ENCODE measurements at places on chromosomes 16 and 17. TPM values are rescaled to one million over a fixed set of nuclear protein-coding genes. Genes with fewer than 3 reads are reported as not detected.
A peak's percentile ranks its signal among the peaks of the same experiment; 100 is the strongest.

DNA sequence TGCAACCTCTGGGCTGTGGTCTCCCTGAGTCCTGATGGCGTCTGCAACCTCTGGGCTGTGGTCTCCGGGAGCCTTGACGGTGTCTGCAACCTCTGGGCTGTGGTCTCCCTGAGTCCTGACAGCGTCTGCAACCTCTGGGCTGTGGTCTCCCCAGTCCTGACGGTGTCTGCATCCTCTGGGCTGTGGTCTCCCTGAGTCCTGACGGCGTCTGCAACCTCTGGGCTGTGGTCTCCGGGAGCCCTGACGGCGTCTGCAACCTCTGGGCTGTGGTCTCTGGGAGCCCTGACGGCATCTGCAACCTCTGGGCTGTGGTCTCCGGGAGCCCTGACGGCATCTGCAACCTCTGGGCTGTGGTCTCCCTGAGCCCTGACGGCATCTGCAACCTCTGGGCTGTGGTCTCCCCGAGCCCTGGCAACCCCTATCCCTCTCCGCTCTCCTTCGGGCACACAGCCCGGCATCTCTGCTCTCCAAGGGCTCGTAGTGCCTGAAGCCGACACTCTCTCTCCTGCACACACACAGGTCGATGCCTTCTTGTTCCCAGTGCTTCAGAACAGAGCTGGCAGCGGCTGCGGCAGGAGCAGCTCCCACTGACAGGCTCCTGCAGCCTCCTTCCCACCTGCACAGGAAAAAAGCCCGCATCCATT, 45.6 kb downstream of the METRNL start:
- H3K4me1 ChIP-seq = no peaks in the 10 kb centered on the region
- H3K4me3 ChIP-seq = no peak overlapping the region
- no peaks in the 10 kb centered on the region for H3K36me3 ChIP-seq

DNA sequence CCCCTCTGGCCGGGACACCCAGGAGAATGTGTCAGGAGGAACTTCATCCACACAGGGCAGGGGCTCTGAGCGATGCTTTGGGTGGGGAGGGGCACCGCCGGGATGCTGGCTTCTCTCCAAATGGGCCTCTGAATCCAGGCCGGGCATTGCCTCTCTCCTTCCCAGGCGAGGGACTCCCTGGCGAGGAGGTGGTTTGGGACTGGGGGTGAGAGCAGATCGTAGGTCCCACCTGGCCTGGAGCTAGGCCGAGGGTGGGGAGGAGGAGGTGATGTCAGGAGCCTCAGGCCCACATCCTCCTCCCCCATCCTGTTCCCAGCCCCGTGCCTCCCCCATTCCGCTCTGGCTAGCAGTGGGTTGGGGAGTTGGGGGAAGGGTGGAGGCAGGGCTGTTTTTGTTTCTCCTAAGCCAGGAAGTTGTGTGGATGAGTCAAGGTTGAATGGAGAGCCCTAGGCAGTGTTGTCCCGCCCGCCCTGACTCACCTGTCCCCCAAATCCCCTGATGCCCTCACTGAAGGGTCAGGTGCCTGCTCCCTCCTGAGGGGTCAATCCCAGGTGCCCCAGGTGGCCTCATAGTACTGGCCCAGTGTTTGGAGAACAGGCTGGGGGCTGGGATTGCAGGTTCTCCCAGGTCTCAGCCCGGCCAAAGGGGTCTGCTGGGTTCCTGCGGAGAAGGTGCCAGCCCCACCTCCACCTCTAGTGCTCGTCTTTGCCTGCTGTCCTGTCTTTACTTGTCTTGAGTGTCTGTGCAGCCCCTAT, 2.8 kb downstream of the GRB7 start:
- no peaks in the 10 kb centered on the region for H3K36me3 ChIP-seq
- H3K4me1 ChIP-seq = peaks cover 8% of the 10 kb centered on the region
- no peaks in the 10 kb centered on the region for H3K27me3 ChIP-seq
- peak overlapping the region; percentile 96 for H3K27ac ChIP-seq

Gene HLF
- 34.9 TPM for total RNA-seq

DNA sequence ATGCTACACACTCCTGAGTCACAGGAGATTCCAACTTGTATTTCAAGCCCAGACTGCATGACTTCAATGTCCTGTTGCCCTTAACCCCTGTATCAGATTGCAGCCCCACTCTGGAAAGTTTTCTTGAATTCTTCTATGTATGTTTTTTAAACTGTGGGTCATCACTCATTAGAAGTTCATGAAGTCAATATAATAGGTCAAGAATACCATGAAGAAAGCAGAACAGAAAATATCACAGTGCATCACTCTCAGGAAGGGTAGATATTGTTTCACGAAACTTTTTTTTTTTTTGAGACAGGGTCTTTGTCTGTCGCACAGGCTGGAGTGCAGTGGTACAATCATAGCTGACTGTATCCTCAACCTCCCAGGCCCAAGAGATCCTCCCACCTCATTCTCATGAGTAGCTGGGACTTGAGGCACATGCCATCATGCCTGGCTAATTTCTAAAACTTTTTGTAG, 20.5 kb downstream of the PRKCB start:
- H3K27ac ChIP-seq = no peak overlapping the region
- H3K36me3 ChIP-seq = no peaks in the 10 kb centered on the region
- DNase-seq = no peak
- H3K27me3 ChIP-seq = no peaks in the 10 kb centered on the region

GRCh38 chr17:80883831-80884735, 107.6 kb upstream of the CHMP6 start:
- no peaks in the 10 kb centered on the region for H3K27me3 ChIP-seq
- H3K4me3 ChIP-seq = no peak overlapping the region
- no peak for DNase-seq
- H3K36me3 ChIP-seq = no peaks in the 10 kb centered on the region

GRCh38 chr16:21659124-21659523, 4.6 kb upstream of the OTOA start:
- no peaks in the 10 kb centered on the region for H3K4me1 ChIP-seq
- no peaks in the 10 kb centered on the region for H3K36me3 ChIP-seq
- H3K4me3 ChIP-seq = no peak overlapping the region

- no peak overlapping the region for H3K27ac ChIP-seq
- DNase-seq = no peak
- no peaks in the 10 kb centered on the region for H3K27me3 ChIP-seq
- H3K4me3 ChIP-seq = no peak overlapping the region
Measured at GRCh38 chr17:14311981-14312380, 11.1 kb downstream of the HS3ST3B1 start.

DNA sequence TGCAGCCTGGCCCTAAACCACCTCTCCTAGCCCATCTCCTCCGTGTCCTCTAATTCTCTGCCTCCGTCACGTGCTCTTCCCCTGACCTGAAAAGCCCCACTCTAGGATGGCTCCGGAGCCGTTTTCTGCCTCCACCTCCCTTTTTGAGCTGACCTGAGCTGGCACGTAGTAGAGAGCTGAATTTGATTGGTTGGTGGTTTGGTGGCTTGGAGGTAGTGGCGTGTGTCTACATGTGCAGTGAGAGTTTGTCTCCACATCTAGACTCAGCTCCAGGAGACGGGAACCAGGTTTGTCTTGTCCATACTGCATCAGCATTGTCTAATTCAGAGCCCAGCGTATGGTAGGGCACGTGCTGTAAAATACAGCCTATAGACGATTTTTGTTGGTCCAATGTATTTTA, 3.0 kb downstream of the SBK1 start:
- no peak for DNase-seq
- H3K4me1 ChIP-seq = no peaks in the 10 kb centered on the region
- no peak overlapping the region for H3K27ac ChIP-seq
- H3K36me3 ChIP-seq = no peaks in the 10 kb centered on the region
- no peaks in the 10 kb centered on the region for H3K27me3 ChIP-seq
- no peak overlapping the region for H3K4me3 ChIP-seq

Gene MYH2
- total RNA-seq = 0.23 TPM

DNA sequence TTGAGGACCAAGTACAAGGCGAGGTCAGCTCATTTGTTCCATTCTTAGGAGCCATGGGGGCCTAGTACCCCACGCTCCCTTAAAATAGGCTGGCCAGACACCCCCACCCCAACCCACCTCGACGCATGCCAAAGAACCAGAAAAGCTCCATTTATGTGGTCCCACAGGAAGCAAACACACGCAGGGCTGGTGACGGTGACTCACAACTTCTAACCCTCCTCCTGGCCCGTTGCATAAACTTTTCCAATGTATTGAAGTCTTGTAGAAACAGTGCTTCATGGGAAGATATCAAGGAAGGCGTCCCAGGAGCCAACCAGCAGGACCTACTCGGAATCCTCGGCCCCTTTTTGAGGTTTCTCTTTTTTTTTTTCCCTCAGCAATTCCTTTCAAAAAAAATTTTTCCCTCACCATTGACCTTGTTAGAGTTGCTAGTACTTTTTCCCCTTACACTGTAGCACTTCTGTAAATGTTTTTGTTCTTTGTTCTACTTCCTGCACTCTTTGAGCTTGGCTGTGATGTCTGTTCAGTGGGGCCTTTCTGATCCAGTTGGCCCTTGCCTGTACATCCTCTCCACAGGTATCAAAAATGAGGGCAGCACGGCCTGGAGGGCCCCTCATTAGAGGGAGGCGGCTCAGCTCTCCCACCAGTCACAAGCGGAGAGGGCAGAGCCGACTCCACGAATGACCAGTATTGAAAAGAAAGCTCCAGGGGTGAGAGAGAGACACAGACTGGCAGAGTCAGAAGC, 208.3 kb downstream of the RGS9 start:
- no peaks in the 10 kb centered on the region for H3K36me3 ChIP-seq
- no peaks in the 10 kb centered on the region for H3K4me1 ChIP-seq
- no peak overlapping the region for H3K27ac ChIP-seq
- no peaks in the 10 kb centered on the region for H3K27me3 ChIP-seq
- H3K4me3 ChIP-seq = no peak overlapping the region

Gene SLC35G6
- total RNA-seq = not detected

GRCh38 chr16:85556456-85557082, 56.6 kb upstream of the GSE1 start:
- H3K4me1 ChIP-seq = peaks cover 18% of the 10 kb centered on the region
- H3K27me3 ChIP-seq = no peaks in the 10 kb centered on the region
- H3K4me3 ChIP-seq = peak overlapping the region; percentile 60
- peak; percentile 36 for DNase-seq
- H3K36me3 ChIP-seq = no peaks in the 10 kb centered on the region

GRCh38 chr16:1072526-1073261, at the start of gene SSTR5:
TSS of gene SSTR5 (plus strand) at chr16:1072747. CDS start at chr16:1078869, 6,122 bp downstream.
- peaks cover 38% of the 10 kb centered on the region for H3K27me3 ChIP-seq
- no peak within 1 kb of the TSS for H3K27ac ChIP-seq
- H3K36me3 ChIP-seq = no peaks in the 10 kb centered on the region
- H3K4me3 ChIP-seq = no peak within 1 kb of the TSS

Gene TP53TG3C
- total RNA-seq = not detected

Gene NT5C
- 120 TPM for total RNA-seq

GRCh38 chr16:23863511-23864422, 28.0 kb downstream of the PRKCB start:
- H3K4me1 ChIP-seq = no peaks in the 10 kb centered on the region
- no peak for DNase-seq
- H3K36me3 ChIP-seq = no peaks in the 10 kb centered on the region
- no peak overlapping the region for H3K27ac ChIP-seq

Measured in prostate gland (tissue), 2 donors.